Activated T-cell treated with anti-CD3 and anti-CD28 coated beads for 48 hours (primary cell): ENCODE measurements at places on chromosomes 12 and 14.

DNA sequence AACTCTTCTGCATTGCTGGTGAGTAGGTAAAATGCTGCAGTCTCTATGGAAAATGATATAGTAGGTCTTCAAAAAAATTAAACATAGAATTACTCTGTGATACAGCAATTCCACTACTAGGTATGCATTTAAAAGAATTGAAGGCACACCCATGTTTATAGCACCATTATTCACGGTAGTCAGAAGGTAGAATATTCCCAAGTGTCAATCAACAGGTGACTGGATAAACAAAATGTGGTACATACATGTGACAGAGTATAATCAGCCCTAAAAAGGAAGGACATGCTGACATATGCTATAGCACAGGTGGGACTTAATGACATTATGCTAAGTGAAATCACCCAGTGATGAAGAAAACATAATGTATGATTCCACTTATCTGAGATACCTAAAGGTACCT, 123.3 kb downstream of the CCER1 start:
- DNase-seq: no peak

GRCh38 chr12:42076976-42077375, 67.7 kb downstream of the GXYLT1 start:
- no peak for DNase-seq

- DNase-seq: no peak
These were observed 42.0 kb downstream of the NCOR2 start for GRCh38 chr12:124525455-124525854.

DNA sequence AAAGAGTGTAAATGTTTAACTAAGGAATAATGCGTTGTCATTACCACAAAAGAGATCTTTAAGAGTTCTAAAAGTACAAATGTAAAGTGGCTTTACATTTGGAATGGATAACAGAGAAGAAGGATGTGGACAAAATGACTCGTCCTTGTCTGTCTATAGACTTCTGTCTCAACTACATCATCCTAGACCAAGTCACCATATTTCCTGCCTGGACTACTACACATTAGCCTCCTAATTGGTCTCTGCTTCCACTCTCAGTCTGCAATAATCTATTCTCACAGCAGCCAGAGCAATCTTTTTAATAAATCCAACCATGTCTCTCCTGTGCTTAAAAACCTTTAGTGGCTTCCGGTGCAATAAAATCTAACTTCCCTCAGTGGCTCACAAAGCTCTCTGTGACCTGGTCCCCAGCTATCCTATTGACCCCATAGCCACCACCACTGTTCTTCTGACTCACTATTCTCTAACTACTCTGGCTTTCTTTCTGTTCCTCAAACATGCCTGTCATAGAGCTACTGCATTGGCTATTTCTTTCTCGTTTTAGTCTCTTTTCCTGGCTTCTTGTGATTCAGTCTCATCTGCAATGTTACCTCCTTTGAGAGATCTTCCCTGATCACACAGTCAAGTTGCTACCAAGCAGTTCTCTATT, 91.1 kb downstream of the MYF5 start:
- no peak for DNase-seq

DNA sequence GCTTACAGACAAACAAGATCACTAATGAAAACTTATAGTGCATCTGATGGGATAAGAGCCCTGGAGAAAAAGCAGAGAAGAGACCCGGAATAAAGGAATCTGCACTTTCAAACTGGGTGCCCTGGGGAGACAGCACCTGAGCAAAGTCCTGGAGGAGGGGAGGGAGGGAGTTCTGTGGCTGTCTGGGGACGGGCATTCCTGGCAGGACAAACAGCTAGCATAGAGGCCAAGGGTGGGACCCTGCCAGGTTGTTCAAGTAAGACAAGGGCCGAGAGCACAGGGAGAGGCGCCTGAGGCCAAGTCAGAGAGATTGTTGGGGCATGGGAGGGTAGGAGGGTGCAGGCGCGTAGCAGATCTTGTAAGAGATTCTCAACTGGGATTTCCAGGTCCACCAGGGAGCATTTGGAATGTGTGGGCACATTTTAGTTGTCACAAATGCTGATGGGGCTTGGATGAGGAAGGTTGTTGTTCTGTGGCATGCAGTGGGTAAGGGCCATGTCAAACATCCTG, 14.2 kb downstream of the IQSEC3 start:
- DNase-seq: no peak

- no peak for DNase-seq
These were observed 54.1 kb upstream of the PIK3C2G start for GRCh38 chr12:18207266-18207665.

DNA sequence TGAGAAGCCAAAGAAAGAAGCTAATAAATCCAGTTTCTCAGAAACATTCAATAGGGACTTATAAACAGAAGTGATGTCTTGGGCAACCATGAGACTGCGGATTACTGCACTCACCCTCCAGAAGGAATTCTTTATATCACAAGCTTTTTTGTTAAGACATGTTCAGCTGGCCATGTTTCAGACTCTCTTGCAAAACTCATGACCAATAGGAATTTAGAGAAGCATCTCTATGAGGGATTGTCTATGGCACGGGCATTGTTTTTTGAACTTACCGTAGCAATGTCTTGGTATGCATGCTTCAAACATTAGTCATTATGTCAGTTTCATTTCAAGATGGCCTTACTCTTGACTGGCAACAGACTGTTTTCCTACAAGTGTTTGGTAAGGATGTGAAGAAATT, 15.5 kb upstream of the ZNF268 start:
- DNase-seq: no peak

DNA sequence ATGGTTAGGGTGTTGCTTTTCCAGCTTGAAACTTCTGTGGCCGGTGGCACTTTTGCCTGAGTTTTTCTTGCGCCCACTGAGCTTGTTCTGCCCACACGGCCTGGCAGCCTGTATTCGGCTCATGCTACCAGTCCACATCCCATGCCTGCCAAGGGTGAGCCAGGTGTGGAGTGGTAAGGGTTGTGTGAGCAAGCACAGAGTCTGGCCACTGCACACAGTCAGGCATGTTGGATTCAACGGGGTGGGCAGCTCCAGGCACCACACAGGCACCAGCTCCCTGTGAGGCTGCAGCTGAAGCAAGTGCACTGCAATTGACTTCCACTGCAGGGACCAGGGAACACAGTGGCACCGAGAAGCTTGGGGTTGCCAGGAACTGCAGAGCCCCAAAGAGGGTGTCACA, 18.8 kb upstream of the NTS start:
- DNase-seq: no peak

DNA sequence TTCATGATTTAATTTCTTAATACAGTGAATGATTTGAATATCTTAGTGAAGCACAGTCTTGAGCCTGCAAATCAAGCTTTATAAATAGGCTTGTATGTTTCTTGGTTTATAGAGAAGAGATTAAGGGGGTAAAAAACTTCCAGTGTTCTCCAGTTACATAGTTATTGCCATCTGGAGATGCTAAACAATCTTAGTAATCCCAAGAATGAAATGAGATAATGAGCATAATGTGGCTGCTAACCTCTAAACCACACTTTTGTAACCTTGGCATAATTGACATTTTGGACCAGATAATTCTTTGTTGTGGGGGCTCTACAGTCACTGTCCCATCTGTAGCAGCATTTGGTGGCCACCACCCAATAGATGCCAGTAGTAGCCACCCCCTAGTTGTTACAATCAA, 316.8 kb downstream of the CCDC91 start:
- DNase-seq: no peak

- no peak for DNase-seq
These were observed 1500.7 kb upstream of the FLRT2 start for GRCh38 chr14:84029246-84029645.

DNA sequence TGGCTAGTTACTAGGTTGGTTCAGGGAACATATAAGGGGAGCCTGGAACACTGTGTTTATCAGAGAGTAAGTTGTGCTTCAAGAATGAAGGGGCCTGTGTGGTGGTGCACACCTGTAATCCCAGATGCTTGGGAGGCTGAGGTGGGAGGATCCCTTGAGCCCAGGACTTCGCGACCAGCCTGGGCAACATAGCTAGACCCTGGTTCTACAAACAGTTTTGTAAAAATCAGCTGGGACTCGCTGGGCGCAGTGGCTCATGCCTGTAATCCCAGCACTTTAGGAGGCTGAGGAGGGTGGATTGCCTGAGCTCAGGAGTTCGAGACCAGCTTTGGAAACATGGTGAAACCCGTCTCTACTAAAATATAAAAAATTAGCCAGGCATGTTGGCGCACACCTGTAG, 42.1 kb upstream of the GPR132 start:
- DNase-seq: no peak

GRCh38 chr12:92715625-92716024, 12.8 kb downstream of the PLEKHG7 start:
- no peak for DNase-seq

GRCh38 chr14:59160506-59160905, 28.0 kb upstream of the DAAM1 start:
- no peak for DNase-seq

DNA sequence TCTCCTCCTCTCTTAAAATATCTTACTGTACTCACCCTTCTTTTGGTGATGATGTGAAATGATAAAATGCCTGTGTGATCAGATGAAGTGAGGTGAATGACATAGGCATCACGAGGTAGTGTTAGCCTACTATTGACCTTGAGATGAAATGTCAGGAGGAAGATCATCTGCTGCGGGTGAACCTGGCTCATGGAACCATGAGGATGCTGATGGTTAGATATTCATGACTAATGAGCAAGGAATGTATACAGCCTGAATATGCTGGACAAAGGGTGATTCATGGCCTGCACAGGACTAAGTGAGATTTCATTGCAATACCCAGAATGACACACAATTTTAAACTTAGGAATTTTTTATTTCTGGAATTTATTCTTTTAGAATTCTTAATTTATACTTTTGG, 89.6 kb downstream of the DAAM1 start:
- DNase-seq: no peak

GRCh38 chr12:45774508-45775162, 45.1 kb downstream of the ARID2 start:
- DNase-seq: no peak

DNA sequence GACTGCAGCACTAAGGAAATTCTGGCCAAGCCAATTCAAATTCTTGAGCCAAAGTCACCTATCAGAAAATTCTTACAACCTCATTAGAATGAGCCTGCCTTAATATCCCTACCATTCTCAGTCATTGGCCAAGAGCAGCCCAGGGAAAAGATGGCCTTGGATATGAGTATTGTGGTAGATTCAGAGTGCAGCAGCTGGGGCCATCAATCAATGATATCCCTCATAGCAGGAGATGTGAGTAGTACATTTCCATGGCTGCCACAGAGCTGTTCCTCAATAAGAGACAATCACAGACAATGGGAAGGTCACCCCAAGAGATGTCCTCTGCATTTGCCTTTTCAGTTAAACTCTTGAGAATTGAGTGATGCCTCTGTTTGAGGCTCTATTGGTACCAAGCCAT, 161.6 kb downstream of the DYRK2 start:
- no peak for DNase-seq

DNA sequence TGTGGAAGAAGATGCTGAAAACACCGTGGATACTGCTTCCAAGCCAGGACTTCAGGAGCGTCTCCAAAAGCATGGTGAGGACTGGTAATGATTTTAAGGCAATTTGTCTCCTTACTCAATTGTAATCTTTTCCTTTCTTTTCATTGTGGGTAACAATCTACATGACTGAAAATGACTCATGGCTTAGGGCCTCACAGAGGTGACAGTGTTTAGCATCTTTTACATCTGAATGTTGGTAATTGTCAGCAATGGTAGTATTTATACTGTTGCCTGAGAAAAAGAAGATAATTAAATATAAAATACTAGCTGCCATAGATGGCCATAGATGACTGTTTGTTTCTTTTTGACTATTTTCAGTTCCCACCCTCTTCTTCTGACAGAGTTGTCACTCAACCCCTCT, 31.6 kb downstream of the TULP3 start:
- no peak for DNase-seq

DNA sequence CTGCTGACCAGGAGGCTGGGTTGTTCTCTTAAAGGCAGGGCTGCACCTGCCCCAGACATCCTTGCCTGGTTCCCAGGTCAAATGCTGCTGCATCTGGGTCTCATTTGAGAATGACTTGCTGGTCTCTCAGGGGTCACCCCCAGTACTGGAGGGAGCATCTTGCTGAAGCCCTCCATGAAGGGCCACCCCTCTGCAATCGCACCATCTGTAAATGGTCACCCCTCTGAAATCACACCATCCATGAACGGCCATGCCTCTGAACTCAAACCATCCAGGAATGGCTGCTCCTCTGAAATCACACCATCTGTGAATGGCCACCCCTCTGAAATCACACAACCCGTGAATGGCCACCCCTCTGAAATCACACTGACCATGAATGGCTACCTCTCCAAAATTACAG, 7.3 kb upstream of the SERPINA6 start:
- DNase-seq: no peak

DNA sequence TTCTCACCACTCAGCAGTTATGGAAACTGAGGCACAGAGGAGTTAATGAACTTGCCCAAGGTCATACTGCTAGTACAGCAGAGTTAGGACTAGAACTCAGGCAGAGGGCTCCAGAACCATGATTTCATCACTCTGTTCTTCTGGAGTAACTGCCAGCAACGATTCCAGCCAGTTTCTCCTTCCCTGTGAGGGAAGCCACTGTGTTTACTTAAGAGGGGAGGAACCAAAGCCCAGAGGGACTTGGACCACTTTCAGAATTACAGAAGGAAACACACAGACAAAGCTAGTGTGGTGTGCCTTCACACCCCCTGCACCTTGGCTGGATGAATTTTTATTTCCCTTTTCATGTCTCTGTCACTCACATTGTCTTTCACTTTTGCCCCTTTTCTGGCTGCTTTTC, 398.2 kb downstream of the DPF3 start:
- DNase-seq: no peak

- no peak for DNase-seq
These were observed 338.6 kb downstream of the CEP128 start for GRCh38 chr14:80602946-80603345.

GRCh38 chr12:97943359-97943758, 480.8 kb downstream of the RMST start:
- no peak for DNase-seq

DNA sequence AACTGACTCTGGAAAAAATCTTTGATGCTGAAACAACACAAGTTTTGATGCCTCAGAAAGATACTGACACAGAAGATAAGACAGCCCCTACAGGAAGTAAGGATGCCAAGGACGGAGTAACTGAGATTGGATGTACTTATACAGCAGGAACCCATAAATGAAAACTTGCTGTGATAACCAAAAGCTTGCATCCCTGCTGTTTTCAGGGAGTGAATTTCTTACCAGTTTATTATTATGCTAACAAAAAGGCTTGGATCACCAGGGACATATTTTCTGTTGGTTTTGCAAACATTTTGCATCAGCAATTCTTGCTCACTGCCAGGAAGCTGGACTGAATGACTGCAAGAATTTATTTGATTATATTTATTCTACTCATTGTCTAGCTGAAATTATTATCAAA, 197.7 kb downstream of the NAV3 start:
- DNase-seq: no peak

- no peak for DNase-seq
These were observed 233.8 kb downstream of the ITPR2 start for GRCh38 chr12:26599096-26599695.
